Hematopoietic multipotent progenitor cell treated with erythropoietin and hydrocortisone succinate and interleukin-3 and kit ligand, for 4 days (in vitro differentiated cells): ENCODE measurements at places on chromosomes 5 and 9.

DNA sequence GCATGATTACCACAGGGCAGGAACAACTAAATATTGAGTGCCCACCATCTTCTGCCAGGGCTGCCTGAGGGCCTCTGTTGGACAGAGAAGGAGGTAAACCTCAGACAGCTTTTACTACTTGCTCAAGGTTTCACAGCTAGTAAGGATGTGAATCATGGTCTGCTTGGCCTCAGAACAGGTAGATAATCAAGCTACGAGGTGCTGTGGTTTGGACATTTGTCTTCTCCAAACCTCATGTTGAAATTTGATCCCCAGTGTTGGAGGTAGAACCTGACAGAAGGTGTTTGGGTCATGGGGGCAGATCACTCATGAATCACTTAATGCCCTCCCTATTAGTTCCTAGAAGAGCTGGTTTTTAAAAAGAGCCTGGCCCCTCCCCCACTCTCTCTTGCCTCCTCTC, 541.2 kb upstream of the TRPC7 start:
- DNase-seq = no peak

DNA sequence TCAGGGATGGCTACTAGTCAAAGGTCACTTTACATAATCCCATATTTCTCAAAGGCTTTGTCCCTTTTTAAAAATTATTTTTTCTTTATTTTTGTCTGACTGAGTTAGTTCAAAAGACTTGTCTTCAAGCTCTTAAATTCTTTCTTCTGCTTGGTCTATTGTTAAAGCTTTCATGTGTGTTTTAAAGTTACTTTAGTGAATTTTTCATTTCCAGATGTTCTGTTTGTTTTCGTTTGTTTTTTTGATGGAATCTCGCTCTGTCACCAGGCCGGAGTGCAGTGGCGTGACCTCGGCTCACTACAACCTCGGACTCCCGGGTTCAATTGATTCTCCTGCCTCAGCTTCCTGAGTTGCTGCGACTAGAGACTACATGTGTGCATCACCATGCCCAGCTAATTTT, 55.0 kb upstream of the SNCAIP start:
- DNase-seq = no peak

- DNase-seq = peak; percentile 91
Measured at GRCh38 chr9:129320575-129321285, 142.7 kb upstream of the IER5L start.

- DNase-seq = no peak
Measured at GRCh38 chr9:34802916-34803315, 93.0 kb upstream of the CCL21 start.
